ENCODE measurements at places on chromosomes 2 and 18.

DNA sequence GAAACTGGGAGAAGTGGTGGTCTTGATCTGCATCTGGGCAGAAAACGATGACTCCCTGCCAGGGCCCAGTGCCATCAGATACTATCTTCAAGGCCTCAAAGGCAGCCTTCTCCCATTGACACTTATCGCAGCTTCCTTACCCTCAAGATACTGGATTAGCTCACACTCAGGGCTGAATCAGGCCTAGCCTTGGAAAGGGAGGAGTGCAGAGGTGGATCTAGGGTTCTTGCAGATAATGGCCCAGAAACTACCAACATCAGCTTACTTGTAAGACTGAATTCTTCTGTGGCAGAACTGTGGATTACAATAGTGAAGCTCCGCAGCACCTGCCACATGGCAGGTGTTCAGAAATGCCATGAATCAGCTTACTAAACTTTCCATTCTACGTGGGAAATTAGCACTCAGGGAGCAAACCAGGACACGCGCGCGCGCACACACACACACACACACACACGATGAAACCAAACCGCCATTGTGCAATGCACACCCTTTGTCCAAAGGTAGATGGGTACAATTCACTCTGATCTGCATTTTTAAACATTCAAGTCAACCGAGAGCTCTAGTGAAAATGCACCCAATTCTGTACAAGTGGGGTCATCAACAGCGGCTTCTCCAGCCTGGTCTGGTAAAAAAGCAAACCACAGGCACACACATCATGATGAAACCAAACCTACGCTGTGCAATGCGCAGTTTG is 26.3 kb upstream of the TMEM182 start:
- peak; percentile 28 for DNase-seq

DNA sequence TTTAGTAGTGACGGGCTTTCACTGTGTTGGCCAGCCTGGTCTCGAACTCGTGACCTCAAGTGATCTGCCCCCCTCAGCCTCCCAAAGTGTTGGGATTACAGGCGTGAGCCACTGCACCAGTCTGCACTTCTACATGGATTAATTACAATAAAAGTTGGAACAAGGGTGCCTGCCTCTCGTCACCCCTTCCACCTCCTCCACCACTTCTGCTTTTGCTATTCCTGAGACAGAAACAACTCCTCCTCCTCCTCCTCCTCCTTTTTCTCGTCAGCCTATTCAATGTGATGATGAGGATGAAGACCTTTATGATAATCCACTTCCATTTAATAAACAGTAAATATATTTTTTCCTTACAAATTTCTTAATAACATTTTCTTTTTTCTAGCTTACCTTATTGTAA is 35.2 kb downstream of the SRBD1 start:
- no peak for DNase-seq

- peak; percentile 67 for DNase-seq
Observed at GRCh38 chr18:46485675-46486194, 171.3 kb downstream of the LOXHD1 start.

DNA sequence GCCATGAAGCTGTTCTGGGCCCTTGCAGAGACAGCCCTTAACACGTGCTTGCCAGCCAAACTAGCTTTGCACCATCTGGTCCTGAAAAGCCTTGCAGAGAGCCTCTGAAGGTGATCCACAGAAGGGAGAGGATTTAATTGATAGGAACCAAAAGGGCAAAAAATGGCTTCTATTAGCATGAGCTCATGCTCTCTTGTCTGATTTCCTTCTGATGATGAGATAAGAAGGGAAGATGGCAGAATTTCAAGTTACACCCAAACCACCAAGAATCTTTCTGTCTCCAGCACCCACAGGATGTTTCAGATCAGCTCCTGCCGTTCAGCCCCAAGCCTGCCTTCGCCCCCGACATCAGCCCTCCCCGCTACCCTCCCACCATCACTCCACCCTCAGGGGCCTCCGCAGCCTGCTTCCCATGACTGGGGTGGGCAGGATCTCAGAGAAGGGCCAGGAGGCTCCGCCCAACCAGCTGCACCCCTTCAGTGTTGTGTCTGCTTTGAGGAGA is 23.4 kb upstream of the GLI2 start:
- peak; percentile 98 for DNase-seq

DNA sequence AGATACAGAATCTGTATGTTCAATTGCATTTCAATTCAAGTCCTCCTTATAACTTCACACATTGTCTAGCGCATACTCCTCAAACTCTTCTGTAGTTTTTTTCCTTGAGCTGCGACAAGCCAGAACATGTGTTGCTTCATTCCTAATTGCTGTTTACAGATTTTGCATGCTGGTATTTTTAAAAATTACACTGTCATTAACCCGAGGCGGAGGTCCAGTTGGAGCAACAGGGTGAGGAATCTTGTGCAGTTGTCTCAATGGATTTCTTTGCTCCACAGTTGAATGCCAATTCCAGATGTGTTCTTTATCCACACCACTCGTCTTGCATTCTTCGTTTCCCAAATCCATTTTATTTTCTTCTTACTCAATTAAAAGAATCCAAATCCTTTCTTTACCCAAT is 16.4 kb upstream of the SERPINB13 start:
- no peak for DNase-seq

DNA sequence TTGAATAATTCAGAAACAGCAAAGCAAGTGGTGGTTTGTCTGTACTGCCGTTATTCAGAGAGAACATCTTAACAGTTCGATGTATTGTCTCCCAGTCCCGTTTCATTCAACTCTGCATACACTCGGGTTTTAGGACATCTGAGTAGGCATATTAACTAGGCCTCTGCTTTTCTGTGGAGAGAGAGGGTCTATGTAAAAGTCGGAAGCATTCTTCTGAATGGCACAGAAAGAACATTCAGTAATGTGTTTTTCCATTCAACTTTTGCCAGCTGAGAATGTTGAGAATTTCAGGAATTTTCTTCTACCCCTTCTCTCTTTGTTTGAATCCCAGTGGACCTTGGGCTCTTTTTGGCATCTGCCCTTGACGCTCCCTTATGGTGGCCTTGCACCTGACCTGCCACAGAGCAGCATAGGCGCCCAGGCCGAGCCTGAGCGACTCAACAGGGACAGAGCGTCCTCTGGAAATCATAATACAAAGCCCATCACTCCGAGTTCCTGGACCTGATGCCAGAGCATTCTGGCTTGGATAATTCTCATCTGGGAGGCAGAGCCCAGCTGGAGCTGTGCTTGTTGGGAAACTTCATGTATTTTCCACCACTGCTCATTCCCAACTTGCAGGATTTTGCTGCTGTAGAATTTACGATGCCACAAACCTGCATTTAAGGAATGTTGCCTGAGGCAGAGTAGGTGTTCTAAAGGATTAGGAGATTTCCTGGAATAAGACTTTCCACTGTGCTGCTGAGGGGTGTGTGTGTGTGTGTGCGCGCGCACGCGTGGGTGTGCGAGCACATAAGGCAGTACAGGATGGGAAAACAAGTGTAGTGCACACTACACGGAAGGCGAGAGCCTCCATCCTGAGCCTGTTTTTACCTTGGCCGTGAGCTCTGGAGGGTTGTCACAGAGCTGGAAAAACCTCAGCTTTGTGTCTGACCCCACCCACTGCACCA is 77.2 kb upstream of the TXNDC2 start:
- no peak for DNase-seq

DNA sequence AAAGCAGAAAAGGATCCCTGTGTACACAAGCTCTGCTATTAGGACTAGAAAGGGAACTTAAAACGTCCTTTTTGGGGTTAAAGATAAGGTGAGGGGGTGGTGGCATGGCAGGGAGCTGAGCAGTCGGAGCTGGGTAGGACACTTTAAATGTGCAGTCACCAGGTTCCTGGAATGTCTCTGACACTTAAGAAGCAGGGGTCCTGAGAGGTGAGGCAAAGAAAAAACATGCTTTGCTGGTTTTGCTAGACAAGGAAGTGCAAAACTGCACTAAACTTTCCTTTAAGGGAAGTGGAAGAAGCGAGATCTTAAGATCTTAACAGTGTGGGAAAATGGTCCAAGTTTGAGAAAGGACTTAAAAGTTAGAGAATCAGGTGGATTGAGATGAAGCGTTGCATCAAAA is 99.5 kb upstream of the MAP3K20 start:
- no peak for DNase-seq

GRCh38 chr2:231617059-231617926 is 24.6 kb downstream of the TEX44 start:
- no peak for DNase-seq

GRCh38 chr18:63763831-63764600 is 11.2 kb upstream of the SERPINB7 start:
- no peak for DNase-seq

- no peak for DNase-seq
Observed at GRCh38 chr2:69945441-69945840, 16.0 kb downstream of the ASPRV1 start.

DNA sequence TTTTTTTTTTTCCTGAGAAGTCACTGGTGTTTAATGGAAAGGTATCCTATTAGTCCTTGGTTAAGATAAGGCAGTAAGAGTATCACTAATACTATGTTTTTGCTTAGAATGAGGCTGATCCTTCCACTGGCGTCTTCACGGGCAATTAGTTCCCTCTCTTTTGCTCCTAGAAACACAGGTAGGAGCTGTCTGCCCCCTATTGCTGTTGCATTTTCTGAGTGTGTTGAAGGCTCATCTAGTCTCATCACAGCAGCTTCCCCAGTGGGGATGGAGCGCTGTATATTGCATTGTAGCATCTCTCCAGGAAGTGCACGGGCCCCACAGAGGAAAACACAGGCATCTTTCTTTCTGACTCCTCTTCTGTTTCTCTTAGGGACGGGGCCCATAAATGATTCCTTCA is 145.0 kb downstream of the NAPG start:
- no peak for DNase-seq

DNA sequence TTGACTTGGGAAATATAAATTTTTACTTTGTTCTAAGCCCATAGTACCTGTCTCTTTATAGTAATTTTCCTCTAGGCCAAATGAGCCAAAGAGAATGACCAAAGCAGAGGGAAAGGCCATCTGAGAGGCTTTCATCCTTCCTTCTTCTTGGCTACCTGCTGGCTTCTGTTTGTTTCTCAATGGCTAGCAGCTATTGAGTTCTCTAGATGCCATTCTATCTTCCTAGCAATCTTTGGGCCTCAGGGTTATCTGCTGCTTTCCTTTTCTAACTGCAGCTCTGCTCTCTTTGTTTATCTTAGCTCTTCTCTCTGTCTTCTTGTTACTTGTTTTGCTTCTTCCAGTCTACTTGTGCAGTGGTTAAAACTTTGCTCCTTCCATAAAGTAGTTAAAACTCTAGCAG is 601.1 kb upstream of the NRXN1 start:
- no peak for DNase-seq

- no peak for DNase-seq
Observed at GRCh38 chr2:147523415-147523814, 321.4 kb upstream of the ACVR2A start.

DNA sequence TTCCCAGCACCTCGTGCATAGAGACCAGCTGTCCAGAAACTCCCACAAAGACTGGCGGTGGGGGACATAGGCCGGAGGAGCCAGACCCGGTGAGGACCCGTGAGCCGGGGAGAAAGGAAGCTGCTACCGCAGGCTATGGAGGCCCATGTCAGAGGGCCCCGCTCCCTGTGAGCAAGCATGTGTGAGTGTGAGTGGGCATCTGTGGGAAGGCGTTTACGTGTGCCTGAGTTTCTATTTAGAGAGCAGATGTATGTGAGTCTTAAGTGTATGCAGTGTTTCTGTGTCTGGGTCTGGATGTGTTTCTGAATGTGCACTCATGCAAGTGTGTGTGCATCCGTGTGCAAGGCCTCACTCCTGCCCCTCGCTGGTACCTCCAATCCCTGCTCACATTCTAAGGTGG is 187.8 kb upstream of the RAB6C start:
- DNase-seq: no peak

DNA sequence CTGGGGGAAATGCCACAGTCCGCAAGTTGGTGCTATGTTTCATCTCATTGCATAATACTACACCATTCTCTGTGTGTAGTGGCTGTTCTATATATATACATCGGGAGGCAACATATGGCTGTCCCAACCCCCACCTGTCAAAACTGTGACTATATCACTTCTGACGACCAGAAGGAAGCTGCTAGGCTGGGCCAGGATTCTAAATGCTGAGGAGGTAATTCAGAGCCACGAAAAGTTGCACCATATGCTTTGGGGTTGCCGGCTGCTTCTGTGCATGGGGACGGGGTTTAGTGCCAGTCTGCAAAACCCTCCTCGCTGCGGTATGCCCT is 117.3 kb downstream of the MSH2 start:
- DNase-seq: peak; percentile 94

DNA sequence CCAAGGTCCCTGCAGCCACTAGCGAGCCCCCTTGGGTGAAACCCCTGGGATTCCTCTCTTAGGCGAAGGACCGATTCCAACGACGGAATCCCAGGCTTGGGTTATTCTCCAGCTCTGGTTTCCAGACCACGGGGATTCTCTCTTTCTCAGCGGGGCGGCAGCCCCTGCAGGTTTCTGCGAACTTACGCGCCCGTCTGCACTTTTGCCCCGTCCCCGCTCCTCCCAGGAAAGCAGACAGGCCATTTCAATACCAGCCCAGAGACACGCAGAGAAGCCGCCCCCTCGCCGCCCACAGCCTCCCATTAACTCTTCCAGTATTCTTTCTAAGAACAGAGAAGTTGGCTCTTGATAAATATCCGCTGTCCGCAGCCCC is 1.2 kb downstream of the CBLN2 start:
- no peak for DNase-seq

- no peak for DNase-seq
Observed at GRCh38 chr2:181203916-181204315, 223.5 kb downstream of the UBE2E3 start.

DNA sequence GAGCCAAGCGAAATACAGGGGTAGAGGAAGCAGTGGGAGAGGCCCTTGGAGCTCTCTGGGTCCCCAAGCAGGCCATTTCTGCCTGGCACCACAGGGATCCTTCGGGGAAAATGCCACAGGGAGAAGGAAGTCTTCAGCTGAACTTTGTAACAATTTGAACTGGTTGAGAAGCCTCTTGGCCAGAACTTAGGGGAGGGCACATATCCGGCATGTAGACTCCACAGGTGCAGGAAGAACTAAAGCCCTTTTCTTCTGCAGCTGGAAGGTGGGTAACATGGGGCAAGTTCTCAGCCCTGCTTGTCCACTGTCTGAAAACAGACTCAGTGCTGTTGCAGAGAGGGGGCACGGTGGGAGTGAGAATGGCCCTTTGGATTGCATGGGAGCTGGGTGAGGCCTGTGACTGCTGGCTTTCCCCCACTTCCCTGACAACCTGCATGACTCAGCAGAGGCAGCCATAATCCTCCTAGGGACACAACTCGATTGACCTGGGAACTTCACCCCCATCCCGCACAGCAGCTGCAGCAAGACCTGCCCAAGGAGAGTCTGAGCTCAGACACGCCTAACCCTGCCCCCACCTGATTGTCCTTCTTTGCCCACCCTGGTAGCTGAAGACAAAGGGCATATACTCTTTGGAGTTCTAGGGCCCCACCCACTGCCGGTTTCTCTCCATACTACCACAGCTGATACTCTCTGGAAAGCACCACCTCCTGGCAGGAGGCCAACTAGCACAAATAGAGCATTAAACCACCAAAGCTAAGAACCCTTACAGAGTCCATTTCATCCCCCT is 101.6 kb upstream of the FAM136A start:
- peak; percentile 26 for DNase-seq

GRCh38 chr18:46335534-46336101 is 231.4 kb downstream of the HAUS1 start:
- peak; percentile 14 for DNase-seq

Measured in NCI-H2171 treated with DMSO at 0.1 percent for 48 hours (cell line).